ENCODE measurements at places on chromosomes 5 and 9.
A peak's percentile ranks its signal among the peaks of the same experiment; 100 is the strongest.

DNA sequence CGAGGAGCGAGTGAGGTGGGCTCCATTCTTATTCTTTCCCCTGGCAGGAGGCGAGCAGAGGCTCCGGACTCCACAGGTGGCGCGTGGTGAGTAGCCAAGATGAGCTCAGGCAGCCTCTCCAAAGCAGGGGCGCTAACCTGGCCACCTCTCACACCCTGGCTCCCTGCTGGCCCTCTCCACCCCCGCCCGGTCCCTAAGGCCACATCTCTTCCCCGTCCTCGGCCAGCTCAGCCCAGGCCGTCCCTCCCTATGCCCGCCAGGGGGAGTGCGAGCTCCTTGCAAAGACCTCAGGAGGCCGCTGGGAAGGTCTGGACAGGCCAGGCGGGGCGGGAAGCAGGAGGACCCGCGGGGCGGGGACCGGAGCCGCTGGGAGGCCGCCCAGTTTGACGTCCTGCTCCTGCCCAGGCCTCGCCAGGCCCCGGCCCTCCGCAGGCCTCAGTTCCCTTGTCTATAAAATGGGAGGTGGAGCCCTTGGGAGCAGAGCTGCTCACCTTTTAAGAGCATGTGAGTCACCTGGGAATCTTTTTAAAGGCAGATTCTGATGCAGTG lies 46.3 kb upstream of the GGTA1 start:
- DNase-seq = peak; percentile 83

- DNase-seq = no peak
These were observed at the start of gene PANK3 for GRCh38 chr5:168578538-168579487. Gene PANK3, minus strand, starts transcription at chr5:168579368. Its CDS starts 85 bp downstream, at chr5:168579283.

DNA sequence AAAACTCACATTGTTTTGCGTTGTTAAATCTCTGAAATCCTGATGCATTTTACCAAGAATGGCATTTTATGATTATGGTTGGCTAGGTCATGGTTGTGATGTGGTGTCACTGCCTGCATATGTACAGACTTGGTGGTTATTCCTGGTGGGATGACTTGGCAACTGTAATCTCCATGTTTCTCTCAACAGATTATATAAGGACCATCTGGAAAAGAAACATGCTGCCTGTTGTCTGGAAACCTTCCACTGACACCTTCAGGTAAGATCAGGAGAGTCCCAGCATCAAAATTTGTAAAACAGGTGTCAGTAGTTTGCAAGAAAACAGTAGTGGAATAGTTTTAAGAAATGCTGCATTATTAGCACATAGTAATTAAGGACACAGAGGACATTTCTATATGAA lies 3.0 kb upstream of the ACER2 start:
- DNase-seq = no peak

DNA sequence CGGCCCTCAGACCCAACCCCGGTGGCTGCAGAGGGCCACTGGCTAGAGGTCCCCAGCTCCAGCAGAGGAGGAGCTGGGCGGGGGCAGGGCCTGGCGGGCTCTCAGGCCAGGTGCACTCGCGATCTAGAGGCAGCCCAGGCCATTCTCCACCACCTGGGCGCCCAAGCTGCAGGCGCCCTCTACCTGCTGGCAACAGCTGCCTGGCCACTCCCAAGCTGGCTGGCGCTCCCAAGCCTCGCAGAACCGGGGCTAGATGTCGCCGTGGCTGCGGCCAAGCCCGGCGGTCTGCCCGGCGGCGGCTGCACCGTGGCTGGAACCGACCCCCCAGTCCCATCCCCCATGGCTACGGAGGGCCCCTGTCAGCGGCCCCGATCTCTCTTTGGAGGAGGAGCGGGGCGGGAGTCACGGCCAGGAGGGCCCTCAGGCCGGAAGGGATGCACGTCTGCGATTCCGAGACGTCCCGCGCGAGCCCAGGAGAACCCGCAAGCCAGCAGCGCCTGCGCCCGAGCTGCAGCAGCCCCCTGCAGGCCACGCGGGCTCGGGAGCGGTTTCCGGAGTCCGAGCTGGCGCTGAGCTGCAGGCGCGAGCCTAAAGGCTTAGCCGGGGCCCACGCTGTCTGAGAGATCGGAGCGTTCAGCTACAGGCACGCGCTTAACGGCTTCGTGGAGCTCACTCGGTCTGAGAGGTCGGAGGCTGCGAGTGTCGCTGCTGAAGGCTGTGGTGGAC lies 44.3 kb upstream of the BICD2 start:
- peak; percentile 76 for DNase-seq

- no peak for DNase-seq
These were observed 57.7 kb downstream of the NREP start for GRCh38 chr5:111699324-111699723.

DNA sequence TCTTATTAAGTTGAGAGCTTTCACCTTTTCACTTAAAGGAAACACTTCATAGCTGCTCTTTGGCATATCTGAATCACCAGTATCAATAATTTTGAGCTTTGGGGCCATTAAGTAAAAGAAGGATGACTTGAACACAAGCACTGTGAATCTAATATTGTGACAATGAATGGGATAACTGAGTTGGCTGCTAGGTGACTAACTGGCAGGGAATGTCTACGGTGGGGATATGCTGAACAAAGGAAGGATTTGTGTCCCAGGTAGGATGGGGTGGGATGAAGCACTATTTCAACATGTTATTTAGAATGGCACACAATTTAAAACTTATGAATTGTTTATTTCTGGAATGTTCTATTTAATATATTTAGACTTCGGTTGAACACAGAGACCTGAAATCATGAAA lies 123.6 kb downstream of the TEX10 start:
- DNase-seq = no peak

DNA sequence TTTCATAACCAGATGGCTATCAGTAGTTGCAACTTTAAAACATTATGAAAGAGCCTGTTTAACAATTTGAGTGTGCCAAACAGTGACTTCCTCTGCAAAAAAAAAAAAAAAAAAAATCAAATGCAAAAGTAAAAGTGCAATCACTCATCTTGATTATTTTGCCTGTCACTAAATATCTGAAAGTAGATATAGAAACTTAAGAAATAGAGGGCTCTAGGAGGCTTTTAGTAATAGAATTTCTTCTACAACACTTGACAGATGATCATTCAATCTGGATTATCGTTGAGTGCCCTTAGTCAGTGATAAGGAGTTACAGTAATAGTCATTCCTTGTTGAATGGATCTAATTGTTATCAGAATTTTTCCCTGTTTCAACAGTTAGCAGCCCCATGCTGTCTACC lies 101.8 kb downstream of the CETN3 start:
- no peak for DNase-seq

GRCh38 chr9:120477534-120478001 lies 102.4 kb downstream of the CDK5RAP2 start:
- peak; percentile 12 for DNase-seq

GRCh38 chr5:166788050-166788449 lies 1503.4 kb upstream of the WWC1 start:
- DNase-seq = no peak
